ENCODE measurements at places on chromosomes 7 and 10. TPM values are rescaled to one million over a fixed set of nuclear protein-coding genes. Genes with fewer than 3 reads are reported as not detected.
A peak's percentile ranks its signal among the peaks of the same experiment; 100 is the strongest.

GRCh38 chr10:15461353-15462108, 90.4 kb upstream of the FAM171A1 start:
- no peaks in the 10 kb centered on the region for H3K36me3 ChIP-seq
- H3K4me3 ChIP-seq, result no peak overlapping the region
- peak; percentile 24 for DNase-seq
- no peak overlapping the region for H3K27ac ChIP-seq

GRCh38 chr10:110797416-110797815, 74.3 kb upstream of the PDCD4 start:
- DNase-seq, result no peak
- H3K27me3 ChIP-seq, result no peaks in the 10 kb centered on the region
- no peak overlapping the region for H3K4me3 ChIP-seq
- H3K36me3 ChIP-seq, result no peaks in the 10 kb centered on the region
- H3K27ac ChIP-seq, result no peak overlapping the region

GRCh38 chr7:92997152-92997551, 120.6 kb downstream of the SAMD9 start:
- H3K27me3 ChIP-seq, result no peaks in the 10 kb centered on the region
- no peaks in the 10 kb centered on the region for H3K4me1 ChIP-seq
- DNase-seq, result no peak
- H3K27ac ChIP-seq, result no peak overlapping the region
- no peaks in the 10 kb centered on the region for H3K36me3 ChIP-seq

- no peaks in the 10 kb centered on the region for H3K36me3 ChIP-seq
- no peak overlapping the region for H3K27ac ChIP-seq
- H3K4me1 ChIP-seq, result peaks cover 34% of the 10 kb centered on the region
- no peaks in the 10 kb centered on the region for H3K27me3 ChIP-seq
- no peak overlapping the region for H3K4me3 ChIP-seq
- no peak for DNase-seq
Observed at GRCh38 chr10:70498970-70499835, 20.6 kb downstream of the PALD1 start.

- no peak for DNase-seq
- peak overlapping the region; percentile 79 for H3K27ac ChIP-seq
- H3K27me3 ChIP-seq, result no peaks in the 10 kb centered on the region
- no peak overlapping the region for H3K4me3 ChIP-seq
- H3K4me1 ChIP-seq, result peaks cover 13% of the 10 kb centered on the region
Observed at GRCh38 chr10:119397416-119397815, 145.1 kb downstream of the RGS10 start.

- no peaks in the 10 kb centered on the region for H3K27me3 ChIP-seq
- H3K4me1 ChIP-seq, result no peaks in the 10 kb centered on the region
- H3K4me3 ChIP-seq, result no peak overlapping the region
- H3K36me3 ChIP-seq, result no peaks in the 10 kb centered on the region
Observed at GRCh38 chr7:22884911-22885788, 62.5 kb upstream of the TOMM7 start.

- no peak overlapping the region for H3K4me3 ChIP-seq
- H3K27me3 ChIP-seq, result no peaks in the 10 kb centered on the region
- no peak overlapping the region for H3K27ac ChIP-seq
- no peaks in the 10 kb centered on the region for H3K4me1 ChIP-seq
- no peak for DNase-seq
Observed at GRCh38 chr7:149830997-149831740, 7.0 kb upstream of the ZNF862 start.

- H3K4me3 ChIP-seq, result peak overlapping the region; percentile 92
- DNase-seq, result peak; percentile 21
- H3K36me3 ChIP-seq, result no peaks in the 10 kb centered on the region
- H3K4me1 ChIP-seq, result peaks cover 10% of the 10 kb centered on the region
- H3K27me3 ChIP-seq, result no peaks in the 10 kb centered on the region
Observed at GRCh38 chr10:92290076-92290836, 622 bp downstream of the CPEB3 start.

- no peak overlapping the region for H3K4me3 ChIP-seq
- no peak overlapping the region for H3K27ac ChIP-seq
- H3K4me1 ChIP-seq, result no peaks in the 10 kb centered on the region
- H3K27me3 ChIP-seq, result no peaks in the 10 kb centered on the region
Observed at GRCh38 chr7:4500812-4501211, 181.3 kb upstream of the FOXK1 start.

- H3K27ac ChIP-seq, result no peak overlapping the region
- no peak for DNase-seq
- no peaks in the 10 kb centered on the region for H3K36me3 ChIP-seq
- H3K4me1 ChIP-seq, result no peaks in the 10 kb centered on the region
Observed at GRCh38 chr7:54978364-54979116, 40.3 kb upstream of the EGFR start.

DNA sequence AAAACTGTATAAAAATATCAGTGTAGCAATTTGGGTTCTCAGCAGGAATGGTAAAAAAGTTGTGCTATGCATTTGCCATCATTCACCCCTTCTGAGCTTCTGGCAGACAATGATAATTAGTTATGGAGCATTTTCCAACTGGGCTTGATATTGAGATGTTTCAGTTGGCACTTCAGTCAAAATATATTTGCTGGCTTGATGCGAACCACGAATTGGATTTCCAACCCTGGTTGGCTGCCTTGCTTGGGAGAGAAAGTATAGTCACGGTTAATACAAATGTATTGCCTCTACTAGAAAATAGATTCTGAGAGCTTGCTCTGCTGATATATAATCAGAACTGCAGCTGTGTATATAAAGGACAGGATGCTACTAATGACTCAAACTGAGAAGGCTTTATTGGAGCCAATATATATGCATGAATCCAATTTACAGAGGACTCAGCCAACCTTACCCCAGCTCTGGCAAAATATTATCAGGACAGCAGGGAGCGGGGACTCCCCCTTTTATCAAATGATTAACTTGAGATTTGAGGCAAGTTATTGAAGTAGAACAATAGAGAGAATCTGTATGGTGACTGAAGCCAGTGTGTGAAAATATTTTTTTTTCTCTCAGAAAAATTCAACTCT, 219.8 kb upstream of the SMIM30 start:
- H3K4me1 ChIP-seq, result no peaks in the 10 kb centered on the region
- DNase-seq, result no peak
- H3K27ac ChIP-seq, result no peak overlapping the region
- H3K4me3 ChIP-seq, result no peak overlapping the region

- H3K27me3 ChIP-seq, result no peaks in the 10 kb centered on the region
- H3K27ac ChIP-seq, result no peak overlapping the region
- H3K4me1 ChIP-seq, result no peaks in the 10 kb centered on the region
- no peak for DNase-seq
- H3K36me3 ChIP-seq, result peaks cover 12% of the 10 kb centered on the region
Observed at GRCh38 chr7:128322040-128322643, 21.6 kb downstream of the RBM28 start.

DNA sequence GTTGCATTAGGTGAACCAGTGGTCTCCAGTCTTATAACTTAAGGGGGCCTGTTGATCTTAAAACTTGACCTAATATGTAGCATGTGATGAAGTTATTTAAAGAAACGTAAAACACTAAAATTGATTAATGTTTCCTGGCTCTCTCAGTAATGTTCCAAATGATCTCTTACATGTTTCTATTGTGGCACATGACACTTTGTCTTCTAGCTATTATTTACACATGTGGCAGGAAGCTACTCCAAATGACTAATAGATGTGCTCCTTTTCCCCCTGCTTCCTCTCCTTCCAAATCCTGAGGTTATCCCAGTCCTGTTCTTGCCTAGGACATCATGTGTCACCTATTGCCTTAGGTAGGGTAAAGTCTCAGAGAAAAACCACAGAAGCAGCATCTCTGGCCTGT, 89.4 kb downstream of the FAS start:
- H3K27me3 ChIP-seq, result no peaks in the 10 kb centered on the region
- H3K4me1 ChIP-seq, result no peaks in the 10 kb centered on the region
- no peaks in the 10 kb centered on the region for H3K36me3 ChIP-seq
- no peak overlapping the region for H3K27ac ChIP-seq

GRCh38 chr10:58757352-58758065, 244.8 kb downstream of the BICC1 start:
- H3K4me1 ChIP-seq, result no peaks in the 10 kb centered on the region
- peak overlapping the region; percentile 0 for H3K27ac ChIP-seq
- no peak for DNase-seq
- no peak overlapping the region for H3K4me3 ChIP-seq

GRCh38 chr7:55244006-55244745, 121.0 kb upstream of the LANCL2 start:
- no peaks in the 10 kb centered on the region for H3K36me3 ChIP-seq
- H3K27ac ChIP-seq, result no peak overlapping the region
- no peaks in the 10 kb centered on the region for H3K4me1 ChIP-seq
- H3K4me3 ChIP-seq, result no peak overlapping the region
- no peaks in the 10 kb centered on the region for H3K27me3 ChIP-seq

- peaks cover 29% of the 10 kb centered on the region for H3K4me1 ChIP-seq
- no peaks in the 10 kb centered on the region for H3K36me3 ChIP-seq
- H3K4me3 ChIP-seq, result peak overlapping the region; percentile 82
- no peak for DNase-seq
Observed at GRCh38 chr7:30503274-30504212, 1.1 kb downstream of the GGCT start.

GRCh38 chr10:100828738-100829096, 83.3 kb downstream of the PAX2 start:
- no peak for DNase-seq
- peaks cover 94% of the 10 kb centered on the region for H3K27me3 ChIP-seq
- peak overlapping the region; percentile 30 for H3K4me3 ChIP-seq
- no peaks in the 10 kb centered on the region for H3K36me3 ChIP-seq
- H3K4me1 ChIP-seq, result peaks cover 27% of the 10 kb centered on the region

DNA sequence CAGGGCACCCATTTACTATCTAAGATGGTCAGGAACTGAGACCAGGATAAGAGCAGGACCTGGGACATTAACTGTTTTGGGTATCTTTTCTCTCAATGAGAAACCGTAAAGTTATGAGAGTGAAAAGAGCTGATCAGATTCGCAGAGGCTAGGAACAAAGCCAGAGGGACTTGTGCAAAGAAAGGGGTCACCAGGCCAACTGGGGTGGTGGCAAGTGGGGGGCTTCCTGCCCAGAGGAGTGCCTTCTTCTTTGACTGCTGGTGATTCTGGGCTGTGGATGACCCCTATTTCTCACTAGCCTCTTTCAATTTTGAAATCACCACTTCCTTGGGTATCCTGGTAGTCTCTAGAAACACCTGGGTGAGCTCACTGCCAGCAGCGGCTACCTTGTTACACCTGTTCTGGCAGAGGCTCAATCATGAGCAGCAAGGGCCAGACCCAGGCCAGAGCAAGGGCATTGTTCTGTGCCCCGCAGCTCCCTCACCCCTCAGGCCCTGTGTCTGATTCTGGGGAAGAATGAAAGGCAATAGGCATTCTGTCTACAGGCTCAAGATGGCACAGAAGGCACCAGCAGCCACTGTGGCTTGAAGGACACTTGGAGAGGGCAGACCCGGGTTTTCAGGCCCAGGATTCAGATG, 999 bp downstream of the SFTPD start:
- H3K4me3 ChIP-seq, result no peak overlapping the region
- no peaks in the 10 kb centered on the region for H3K36me3 ChIP-seq
- no peak overlapping the region for H3K27ac ChIP-seq
- no peak for DNase-seq
- no peaks in the 10 kb centered on the region for H3K27me3 ChIP-seq

- H3K27me3 ChIP-seq, result no peaks in the 10 kb centered on the region
- no peak overlapping the region for H3K4me3 ChIP-seq
- H3K36me3 ChIP-seq, result no peaks in the 10 kb centered on the region
- peaks cover 9% of the 10 kb centered on the region for H3K4me1 ChIP-seq
- DNase-seq, result no peak
Observed at GRCh38 chr7:121610243-121610642, 214.1 kb upstream of the FAM3C start.

DNA sequence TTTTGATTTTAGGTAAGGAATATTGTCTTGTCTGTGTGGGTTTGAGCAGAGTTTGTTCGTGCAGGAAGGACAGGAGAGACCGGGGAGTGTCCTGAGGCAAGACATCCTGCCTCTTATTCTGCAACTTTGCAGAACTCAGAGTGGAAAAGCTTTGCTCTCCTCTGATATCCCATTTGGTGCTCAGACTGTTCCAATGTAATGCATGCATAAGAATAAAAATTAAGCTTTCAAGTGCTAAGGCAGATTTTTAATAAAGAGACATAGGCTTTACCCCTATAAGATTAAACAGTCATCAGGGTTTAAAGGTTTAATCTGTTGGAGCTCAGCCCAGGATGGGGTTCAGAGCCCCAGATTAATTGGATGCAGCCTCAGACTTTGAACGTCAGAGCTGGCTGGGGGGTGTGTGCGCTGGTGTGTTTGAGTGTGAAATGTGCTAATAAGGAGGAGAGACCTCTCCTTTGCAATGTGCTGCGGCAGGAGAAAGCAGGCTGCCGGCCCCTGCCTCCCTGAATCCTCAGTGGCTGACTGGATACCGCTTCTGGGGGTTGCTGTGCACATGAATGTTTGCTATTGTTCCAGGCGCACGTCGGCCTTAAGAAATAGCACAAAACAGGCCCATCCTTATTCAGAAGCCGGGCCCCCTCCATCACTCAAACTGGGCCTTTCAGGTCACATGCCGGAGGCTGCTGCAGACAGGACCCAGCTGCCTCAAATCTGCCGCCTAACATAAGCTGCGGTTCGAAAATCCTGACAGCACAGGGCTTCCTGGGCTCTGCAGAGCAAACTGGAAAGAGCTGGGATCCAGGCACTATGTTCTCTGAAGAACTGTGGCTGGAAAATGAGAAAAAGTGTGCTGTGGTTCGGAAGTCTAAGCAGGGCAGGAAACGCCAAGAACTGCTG, 84.1 kb upstream of the PRR15 start:
- no peak for DNase-seq
- H3K4me1 ChIP-seq, result no peaks in the 10 kb centered on the region

DNA sequence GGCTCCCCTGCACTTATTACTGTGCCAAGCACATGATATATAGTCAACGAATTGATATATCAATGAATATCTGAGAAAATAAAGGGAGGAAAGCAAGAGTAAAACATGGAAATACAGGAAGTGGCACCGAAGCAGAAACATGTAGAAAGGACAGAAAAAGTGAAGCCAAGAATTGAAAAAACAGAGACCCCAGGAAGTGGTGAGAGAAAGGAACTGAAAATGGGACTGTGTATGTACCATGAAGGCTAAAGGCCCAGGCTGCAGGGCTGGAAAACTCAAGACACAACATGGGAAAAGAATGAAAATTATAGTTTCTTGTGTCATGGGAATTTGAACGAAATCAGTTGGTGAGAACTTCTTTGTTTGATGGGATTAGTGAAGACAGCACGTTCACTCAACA, 60.6 kb downstream of the MAP3K8 start:
- H3K27ac ChIP-seq, result peak overlapping the region; percentile 70
- no peak for DNase-seq
- no peaks in the 10 kb centered on the region for H3K27me3 ChIP-seq
- no peak overlapping the region for H3K4me3 ChIP-seq
- no peaks in the 10 kb centered on the region for H3K36me3 ChIP-seq

- DNase-seq, result no peak
- H3K27me3 ChIP-seq, result no peaks in the 10 kb centered on the region
- H3K27ac ChIP-seq, result no peak overlapping the region
Observed at GRCh38 chr10:78547397-78547796, 513.7 kb downstream of the RPS24 start.

The SNCG gene
- 138 TPM for total RNA-seq

The LRRD1 gene
- total RNA-seq, result 0.39 TPM

The FZD8 gene
- 10.0 TPM for total RNA-seq

The POLD2 gene
- total RNA-seq, result 60.5 TPM

The MRLN gene
- not detected for total RNA-seq

The TMEM196 gene
- not detected for total RNA-seq

The PCDH15 gene
- not detected for total RNA-seq

The ZCCHC24 gene
- 127 TPM for total RNA-seq

The TDRD1 gene
- not detected for total RNA-seq

The CCL26 gene
- 3.8 TPM for total RNA-seq

The CLRN3 gene
- not detected for total RNA-seq

All from tibial nerve (tissue), 4 donors.